Activated T-cell treated with anti-CD3 and anti-CD28 coated beads for 4 hours (primary cell): ENCODE measurements at places on chromosomes 1 and 21.

DNA sequence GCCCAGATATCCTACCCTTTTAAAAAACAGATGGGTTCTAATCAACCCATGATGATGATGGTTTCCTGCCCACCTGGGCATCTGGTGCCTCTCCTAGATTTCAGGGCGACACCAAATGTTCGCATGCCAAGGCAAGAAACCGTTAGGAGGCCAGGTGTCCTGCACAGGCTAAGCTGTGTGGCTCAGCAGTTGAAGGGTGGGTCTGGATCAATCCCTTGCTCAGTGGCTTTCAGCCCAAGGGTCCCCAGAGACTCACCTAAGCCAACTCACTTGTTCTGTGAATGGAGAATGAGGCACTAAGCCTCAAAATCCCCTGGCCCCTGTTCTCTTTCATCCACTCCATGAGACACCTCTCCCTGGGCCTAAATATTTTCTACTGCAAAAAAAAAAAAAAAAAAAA lies 169.1 kb upstream of the EDN2 start:
- no peak for DNase-seq

DNA sequence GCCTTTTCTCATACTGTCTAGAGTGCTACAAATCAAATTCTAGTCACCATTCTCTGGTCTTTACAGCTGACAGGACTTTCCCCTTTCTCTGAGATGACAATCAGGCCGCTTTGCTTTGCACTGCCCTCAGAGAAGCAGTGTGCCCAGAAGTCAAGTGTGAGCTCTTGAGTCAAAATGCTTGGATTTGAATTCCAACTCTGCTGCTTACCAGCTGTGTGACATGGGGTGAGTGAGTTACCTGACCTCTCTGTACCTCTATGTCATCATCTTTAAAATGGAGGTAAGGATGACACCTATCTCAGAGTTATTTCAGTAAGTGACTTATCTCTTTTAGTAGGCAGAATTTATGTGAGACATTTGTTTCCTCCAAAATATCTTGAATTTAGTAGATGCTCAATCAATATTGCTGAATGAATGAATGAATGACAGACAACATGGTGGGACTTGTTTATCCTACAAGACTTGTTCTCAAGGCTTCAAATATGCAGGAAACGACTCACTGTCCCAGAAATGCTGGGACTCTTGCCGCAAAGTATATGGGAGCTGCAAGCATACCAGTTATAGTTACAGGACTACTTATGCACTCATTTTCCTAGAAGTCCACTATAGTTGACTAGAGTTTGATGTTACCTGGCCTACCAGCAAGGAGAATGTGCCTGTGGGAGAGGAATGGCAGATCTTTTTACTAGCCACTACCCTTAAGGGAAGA lies 38.1 kb upstream of the A3GALT2 start:
- DNase-seq: no peak

DNA sequence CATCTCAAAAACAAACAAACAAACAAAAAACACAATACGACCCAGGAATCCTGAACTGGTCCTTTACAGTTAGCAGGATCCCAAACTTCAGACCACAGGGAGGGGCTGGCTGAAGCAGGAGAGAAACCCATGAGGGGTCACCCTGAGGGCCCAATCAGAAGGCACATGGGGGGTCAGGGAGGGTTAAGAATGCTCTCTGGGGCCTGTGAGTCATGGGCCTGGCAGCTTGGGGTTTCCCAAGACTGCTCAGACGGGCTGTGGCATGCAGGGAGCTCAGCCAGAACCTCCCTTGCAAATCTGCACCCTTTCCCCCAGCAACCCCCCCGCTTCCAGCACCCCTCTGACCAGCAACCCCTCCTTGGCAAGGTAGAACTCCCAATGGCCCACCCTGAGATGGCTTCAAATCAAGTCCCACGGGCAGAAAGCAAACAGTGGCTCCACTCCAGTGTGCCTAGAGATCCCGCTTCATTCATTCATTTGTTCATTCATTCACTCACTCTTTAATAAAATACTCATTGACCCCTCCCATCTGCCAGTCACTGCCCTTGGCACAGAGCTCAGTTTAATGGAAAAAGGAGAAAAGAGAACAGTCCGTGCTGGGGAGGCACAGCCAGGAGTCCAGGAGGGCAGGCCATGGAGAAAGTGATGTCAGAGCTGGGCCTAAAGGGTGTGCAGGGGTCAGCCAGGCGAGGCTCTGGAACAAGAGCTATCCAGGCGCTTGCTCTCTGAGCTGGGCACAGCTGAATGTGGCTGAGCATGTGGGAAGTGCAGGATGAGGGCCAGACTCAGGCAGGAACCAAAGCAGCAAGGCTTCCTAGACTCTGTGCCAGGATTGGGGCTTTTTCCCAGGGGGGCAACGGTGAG lies 8.2 kb downstream of the UQCRHL start:
- DNase-seq: no peak

DNA sequence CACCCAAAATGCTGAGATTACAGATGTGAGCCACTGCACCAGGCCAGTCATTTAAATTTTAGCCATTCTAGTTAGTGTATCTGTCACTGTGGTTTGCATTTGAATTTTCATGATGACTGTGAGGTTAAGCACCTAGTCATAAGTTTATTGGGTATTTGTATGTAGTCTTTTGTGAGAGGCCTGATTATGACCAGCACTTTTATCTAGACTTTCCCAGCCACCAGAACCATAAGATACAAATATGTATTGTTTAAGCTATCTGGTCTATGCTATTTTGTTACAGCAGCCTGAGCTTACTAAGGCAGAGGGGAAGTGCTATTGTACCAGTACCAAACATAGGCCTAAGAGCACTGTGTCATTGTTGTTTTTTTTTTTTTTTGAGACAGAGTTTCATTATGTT lies 19.9 kb upstream of the DNAJC6 start:
- DNase-seq: no peak

DNA sequence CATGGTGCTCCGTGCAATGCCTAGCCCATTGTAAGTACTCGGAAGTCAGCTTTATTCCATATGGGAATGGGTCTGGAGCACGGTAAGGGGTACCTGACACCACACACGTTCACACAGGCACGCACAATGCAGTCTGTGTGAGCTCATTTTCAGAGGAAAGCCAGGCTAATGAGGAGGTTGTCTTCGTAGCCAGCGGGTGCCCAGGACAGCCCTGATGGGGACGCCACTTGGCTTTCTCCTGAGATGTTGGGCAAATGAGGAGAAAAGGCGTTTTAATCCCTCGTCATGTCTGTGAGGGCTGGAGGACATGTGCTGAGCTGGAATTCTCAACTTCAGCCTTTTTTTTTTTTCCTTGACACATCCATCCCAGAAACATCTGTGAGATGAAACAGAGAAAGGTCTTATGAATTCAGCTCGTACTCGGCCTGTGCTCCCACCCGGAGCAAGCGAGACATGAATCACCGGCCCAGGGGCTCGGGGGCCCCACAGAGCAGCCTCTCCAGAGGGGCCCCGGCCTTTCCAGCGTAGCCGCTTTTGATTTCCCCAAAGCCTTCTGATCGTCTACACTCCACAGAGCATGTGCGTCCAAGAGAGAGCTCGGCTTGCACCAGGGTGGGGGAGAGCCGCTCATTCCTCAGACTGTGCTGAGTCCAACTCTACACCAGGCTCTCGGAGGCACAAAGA lies 125.1 kb downstream of the EPHB2 start:
- DNase-seq: no peak

DNA sequence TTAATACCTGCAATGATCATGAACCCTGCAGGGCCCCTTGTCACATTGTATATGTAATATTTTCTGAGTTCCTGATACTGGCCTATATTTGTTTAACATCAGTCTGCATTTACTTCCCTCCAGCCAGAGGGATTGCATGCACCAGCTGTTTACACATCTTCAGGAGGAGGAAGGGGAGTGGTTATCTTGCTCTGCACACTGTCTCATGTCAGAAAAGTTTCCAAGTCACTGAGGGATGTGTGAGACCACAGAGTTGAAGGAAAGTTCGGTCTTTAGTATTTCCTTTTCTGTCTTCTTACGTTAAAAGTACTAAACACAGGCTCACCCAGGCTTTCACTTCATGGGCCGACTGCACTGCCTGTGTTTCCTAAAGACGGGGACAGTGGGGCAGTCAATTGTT lies 574.1 kb downstream of the LMO4 start:
- DNase-seq: no peak

- DNase-seq: no peak
These were observed 16.6 kb upstream of the KIRREL1 start for GRCh38 chr1:157976888-157977287.

GRCh38 chr21:42229676-42230075 lies 10.7 kb downstream of the ABCG1 start:
- DNase-seq: no peak

GRCh38 chr1:43530483-43531106 lies at the start of gene PTPRF:
TSS of gene PTPRF (plus strand) at chr1:43530883. CDS start at chr1:43545076, 14,193 bp downstream.
- DNase-seq: no peak

DNA sequence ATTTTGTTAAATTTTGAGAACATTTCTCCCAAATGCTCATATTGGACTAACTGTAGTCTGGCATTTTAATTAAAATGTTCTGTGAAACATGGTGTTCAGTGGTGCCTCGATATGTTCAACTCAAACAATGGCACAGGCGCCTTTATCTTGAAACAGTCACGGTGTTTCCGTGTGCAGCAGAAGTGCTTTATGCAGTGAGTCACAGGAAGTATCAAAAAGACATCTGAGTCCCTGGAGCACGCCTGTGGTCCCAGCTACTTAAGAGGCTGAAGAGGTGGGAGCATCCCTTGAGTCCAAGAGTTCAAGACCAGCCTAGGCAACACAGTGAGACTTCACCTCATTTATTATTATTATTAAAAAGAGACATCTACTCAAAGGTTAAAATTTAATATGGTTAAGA lies 52.2 kb downstream of the GREM2 start:
- no peak for DNase-seq

DNA sequence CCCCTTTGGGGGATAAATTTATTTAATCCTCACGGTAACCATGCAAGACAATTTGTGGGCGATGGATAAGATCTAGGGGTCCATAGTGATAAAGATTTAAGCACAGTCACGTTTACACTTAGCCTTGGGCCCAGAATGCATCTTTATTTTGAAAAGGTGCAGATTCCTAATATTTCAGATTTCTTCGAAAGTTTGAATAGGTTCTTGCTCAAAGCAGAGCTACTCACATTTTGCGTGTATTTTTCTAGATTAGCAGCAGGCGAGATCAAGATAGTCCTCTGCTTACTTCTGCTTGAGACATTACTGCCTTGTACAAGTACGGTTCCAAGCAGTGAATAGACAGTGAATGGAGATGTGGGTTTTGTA lies 647 bp downstream of the TSEN15 start:
- DNase-seq: no peak

DNA sequence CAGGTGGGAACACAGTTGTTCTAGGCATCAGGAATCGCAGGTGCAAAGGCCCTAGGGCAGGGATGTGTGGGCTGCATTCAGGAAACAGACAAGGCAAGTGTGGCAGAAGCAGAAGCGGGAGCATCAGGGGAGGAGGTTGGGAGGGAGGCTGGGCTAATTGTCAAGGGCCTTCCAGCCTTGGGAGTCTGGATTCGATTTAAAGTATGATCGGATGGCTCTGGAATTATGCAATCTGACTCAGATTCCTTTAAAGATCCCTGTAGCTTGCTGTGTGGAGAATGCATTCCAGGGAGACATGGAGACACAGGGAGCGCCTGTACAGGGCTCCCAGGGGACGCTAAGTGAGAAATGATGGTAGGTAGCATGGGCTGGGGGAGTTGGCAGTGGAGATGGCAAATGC lies 86.5 kb downstream of the LACTBL1 start:
- no peak for DNase-seq

- DNase-seq: no peak
These were observed 26.6 kb downstream of the ZFYVE9 start for GRCh38 chr1:52168373-52169080.

- DNase-seq: no peak
These were observed 5.5 kb downstream of the KLHDC7A start for GRCh38 chr1:18486195-18486594.

- DNase-seq: no peak
These were observed 356 bp downstream of the TSPAN1 start for GRCh38 chr1:46175243-46175642.

DNA sequence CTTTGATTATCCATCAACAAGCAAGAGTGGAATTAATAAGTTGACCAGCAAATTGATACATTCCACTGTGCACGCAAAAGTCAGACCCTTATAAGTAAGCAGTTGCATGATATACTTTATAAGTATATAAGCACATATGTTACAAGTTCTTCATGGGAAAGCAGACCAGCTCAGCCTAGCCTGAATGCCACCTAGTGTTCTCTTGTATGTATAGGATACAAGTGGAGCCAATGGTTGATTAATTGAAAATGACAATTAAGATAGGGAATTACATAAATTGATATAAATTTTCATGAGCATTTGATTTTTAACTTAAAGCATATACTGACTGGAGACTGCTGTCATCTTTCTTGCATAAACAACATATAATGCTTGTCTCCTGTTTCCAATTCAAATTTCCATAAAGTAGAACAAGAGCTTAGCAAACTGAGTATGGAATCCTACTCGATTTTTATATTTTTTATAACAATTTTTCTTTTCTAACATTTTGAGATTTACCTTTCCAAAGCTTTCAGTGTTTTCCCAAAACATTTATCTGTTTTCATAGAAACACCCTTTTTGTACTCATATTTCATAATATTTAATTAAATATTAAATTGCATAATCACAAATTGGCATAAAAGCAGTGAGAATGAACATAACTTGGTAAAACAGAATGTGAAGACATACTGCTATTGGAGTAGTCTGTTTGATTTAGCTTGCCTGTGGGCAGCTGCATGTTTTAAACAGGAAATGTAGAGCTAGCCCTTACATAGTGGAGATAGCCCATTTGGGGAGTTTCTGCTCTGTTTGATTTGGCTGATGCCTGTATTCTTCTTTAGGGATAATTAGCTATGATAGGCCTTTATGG lies 62.8 kb downstream of the MAGI3 start:
- no peak for DNase-seq

DNA sequence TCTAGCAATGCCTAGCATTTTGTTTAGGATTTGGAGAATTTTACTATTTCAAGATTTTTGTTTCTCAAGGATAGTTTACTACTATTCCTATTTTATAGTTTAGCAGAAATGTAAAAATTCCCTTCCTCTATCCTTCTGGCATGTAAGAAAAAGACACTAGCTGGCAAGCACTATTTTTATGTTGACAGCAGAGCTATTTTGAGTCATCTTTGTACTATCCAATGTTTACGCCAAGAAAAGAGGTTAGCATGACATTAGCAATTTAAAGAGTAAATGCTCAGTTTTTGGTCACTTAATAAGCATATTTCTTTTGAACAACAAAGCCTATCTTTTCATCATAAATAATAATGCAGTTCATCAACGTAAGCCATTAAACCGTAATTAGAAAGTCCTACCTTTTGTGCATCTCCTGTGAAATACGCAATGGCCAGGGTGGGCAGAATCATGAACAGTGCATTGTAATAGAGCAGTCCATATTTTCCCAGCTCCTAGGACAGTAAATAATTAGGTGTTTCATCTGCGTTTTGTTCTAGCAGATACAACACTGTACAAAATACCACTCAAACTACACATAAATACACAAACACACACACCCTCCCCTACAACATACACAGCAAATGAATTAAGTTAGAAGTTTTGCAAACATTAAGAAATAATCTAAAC lies 12.0 kb downstream of the SLC35D1 start:
- DNase-seq: no peak

DNA sequence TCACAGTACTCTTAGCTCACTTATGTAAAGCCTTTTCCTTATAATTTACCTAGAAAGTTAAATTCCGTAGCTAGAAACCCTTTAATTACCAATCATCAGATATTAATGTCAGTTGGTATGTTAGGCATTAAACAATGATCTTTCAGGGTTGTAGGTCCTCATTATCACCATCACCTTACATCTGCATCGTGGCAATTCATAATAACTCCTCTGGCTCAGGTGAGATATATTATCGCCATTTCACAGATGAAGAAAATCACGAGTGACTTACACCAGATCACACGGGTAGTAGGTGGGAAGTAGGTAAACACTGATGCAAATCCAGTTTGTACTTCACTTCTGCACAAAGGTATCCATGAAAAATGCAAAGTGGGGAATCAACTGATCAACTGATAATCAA lies 639 bp downstream of the NUP133 start:
- no peak for DNase-seq
